ENCODE measurements at places on chromosomes 4 and X. TPM values are rescaled to one million over a fixed set of nuclear protein-coding genes. Genes with fewer than 3 reads are reported as not detected.

PAGE1 gene
- not detected for total RNA-seq

ATP6AP2 gene
- total RNA-seq = 94.6 TPM

TREX2 gene
- 1.6 TPM for total RNA-seq

LPAR4 gene
- total RNA-seq = not detected

TCEAL2 gene
- not detected for total RNA-seq

TCEAL7 gene
- total RNA-seq = 10.6 TPM

TMEM271 gene
- total RNA-seq = not detected

MAP3K15 gene
- under 0.01 TPM for total RNA-seq

SLC25A43 gene
- 8.1 TPM for total RNA-seq

MXD4 gene
- total RNA-seq = 130 TPM

NRK gene
- total RNA-seq = 6.1 TPM

CSTF2 gene
- total RNA-seq = 18.1 TPM

PDZD4 gene
- not detected for total RNA-seq

Data from placental epithelial cell (primary cell).